SK-N-SH (cell line): ENCODE measurements at places on chromosomes 2 and 18.

- DNase-seq: no peak
Measured at GRCh38 chr2:19835781-19836281, 66.0 kb downstream of the TTC32 start.

DNA sequence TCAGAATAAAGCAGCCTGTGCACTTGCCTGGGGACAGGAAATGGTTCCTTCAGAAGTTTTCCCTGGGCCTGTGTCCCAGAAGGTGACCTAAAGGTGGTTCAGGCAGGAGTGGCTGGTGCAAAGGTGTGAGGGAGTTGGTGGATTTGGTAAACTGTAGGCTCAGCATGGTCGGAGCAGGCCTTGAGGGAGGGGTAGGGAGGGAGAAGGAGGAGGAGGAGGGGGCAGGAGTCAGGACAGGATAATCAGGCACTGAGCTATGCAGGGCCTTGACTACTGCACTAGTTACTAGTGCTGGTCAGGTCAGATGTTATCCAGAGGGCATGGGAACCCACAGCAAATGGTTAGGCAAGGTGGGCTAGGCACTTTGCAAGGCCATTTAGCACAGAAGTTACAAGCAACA, 21.3 kb downstream of the LYPD6B start:
- DNase-seq: no peak

GRCh38 chr2:5701266-5701665, 9.1 kb downstream of the SOX11 start:
- DNase-seq: no peak

DNA sequence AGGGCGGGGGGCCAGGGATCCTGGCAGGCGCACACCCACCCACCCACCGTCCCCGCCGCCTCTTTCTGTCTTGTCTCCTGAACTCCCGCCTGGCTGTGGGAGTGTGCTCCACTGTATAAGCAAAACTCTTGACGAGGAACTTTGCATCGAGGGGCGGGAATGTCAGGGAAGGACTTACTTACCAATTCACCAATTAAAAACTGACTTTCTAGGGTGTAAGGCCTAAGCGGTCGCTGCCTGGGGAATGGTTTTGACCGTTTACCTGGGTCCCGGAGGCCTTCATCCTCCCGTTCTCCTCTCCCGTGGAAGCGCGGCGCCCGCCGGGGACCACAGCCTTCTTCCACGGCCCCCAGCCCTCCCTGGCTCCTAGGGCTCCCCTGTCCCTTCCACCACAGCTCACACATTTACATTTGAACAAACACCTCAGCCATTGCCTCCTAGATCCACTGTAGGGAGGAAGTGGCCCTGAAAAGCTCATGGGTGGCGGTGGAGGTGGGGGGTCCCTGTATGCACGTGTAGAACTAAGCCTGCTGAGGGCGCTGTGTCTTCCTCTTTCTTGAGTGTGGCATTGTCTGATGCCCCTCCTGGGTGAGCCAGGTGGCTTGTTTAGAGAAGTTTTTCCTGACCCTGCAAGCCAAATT, 8.9 kb downstream of the ASIC4 start:
- DNase-seq: no peak

DNA sequence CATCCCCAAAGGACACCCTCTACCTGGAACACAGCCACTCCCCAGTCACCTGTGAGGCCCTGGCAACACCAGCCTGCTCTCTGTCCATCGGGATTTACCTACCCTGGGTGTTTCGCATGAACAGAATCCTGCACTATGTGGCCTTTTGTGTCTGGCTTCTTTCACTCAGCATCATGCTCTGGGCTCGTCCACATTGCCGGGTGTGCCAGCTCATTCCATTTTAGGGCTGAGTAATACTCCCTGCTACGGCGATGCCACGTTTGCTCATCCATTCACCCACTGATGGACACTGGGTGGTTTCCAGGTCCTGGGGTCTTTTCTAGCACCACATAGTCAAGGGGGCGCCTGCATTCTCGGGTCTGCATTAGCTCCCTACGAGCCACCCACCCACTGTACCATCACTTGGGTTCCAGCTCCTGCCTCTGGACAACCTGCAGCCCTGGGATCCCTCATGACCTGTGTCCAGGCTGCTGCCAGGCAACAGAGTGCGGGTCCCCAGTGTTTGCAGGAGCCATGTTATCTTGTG, 22.0 kb downstream of the KCNF1 start:
- DNase-seq: no peak

GRCh38 chr2:12693509-12693908, 23.2 kb upstream of the TRIB2 start:
- no peak for DNase-seq

DNA sequence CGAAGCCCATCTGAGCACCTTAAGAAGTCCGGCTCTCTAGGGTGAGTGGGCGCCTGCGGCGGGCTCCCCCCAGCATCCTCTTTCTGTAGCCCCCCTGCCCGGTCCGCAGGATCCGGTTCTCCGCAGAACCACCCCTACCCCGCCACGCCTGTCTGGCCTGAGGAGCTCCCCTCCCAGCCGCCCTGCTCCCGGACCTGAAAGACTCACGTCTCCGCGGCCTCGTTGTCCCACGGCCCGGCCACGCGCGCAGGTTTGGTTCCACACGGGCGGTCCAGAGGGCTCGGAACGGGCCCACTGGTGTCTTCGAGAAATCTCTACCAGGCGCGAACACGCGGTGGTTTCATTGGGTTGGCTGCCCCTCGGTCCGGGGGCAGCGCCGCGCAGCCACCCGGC, 237 bp downstream of the SLC39A6 start:
- no peak for DNase-seq
